NCI-H1930 (cell line): ENCODE measurements at places on chromosomes 13 and 19.
A peak's percentile ranks its signal among the peaks of the same experiment; 100 is the strongest.

- DNase-seq = no peak
Observed at GRCh38 chr13:100423375-100423774, 165.2 kb downstream of the GGACT start.

GRCh38 chr13:100039740-100040139, 49.2 kb upstream of the PCCA start:
- no peak for DNase-seq

DNA sequence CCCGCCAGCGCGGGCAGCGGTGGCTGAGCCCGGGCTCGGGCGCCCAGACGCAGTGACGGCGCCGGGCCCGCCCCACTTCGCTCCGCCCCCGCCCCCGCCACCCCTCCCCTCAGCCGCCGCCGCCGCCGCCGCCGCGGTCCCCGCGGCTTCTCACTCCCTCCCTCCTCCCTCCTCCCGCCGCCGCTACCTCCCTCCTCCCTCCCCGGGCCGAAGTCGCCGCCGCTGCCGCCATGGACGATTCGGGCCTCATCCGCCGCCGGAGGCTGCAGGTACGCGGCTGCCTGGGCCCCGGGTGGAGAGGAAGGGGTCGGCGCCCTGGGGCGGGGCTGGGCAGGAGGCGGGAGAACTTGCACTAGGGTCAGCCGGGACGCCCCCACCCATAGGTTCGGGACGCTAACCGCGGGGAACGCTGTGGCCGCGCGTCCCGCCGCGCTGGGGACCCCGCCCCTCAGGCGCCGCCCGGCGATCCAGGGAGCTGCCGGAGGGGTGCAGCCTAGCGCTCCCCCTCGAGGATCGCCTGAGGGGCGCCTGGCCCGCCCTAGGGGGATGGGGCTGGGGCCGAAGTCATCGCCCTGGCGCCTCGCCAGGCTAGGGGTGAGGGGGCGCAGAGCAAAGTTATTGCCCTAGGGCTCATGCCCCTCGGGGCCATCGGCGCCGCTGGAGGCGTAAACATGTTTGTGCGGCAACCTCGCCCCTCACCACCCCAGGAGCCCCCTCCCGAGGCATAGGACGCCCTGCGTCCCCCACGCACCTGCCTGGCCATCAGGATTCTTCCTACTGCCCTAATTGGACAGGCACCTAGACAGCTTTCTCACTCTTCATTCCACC, 427 bp downstream of the RTBDN start:
- peak; percentile 32 for DNase-seq

GRCh38 chr13:72781451-72782439, at the start of the genes DIS3 and PIBF1:
Gene DIS3, minus strand, starts transcription at chr13:72781900. Its CDS starts 68 bp downstream, at chr13:72781832.
Gene PIBF1, plus strand, starts transcription at chr13:72782133. Its CDS starts 1,337 bp downstream, at chr13:72783470.
- DNase-seq = peak; percentile 99

- DNase-seq = no peak
Observed at GRCh38 chr13:22050951-22051563, 380.2 kb downstream of the FGF9 start.

- no peak for DNase-seq
Observed at GRCh38 chr19:2047449-2048103, 3.5 kb downstream of the MKNK2 start.

DNA sequence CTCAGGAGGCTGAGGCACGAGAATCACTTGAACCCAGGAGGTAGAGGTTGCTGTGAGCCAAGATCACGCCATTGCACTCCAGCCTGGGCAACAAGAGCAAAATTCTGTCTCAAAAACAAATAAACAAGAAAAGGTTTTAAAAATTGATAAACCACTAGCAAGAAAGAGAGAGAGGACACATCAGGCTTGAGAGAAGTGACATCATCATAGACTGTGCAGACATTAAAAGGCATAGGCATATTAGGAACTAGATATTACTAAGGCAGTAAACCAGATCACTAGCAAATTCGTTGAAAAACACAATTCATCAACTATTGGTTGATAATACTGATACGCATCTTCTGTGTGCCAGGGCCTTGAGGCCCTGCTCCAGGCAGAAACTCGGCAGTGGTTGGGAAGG, 7.7 kb downstream of the A1BG start:
- DNase-seq = no peak

GRCh38 chr13:97554496-97554895, 120.5 kb downstream of the RAP2A start:
- no peak for DNase-seq

- no peak for DNase-seq
Observed at GRCh38 chr19:33688171-33688992, 66.6 kb downstream of the CHST8 start.
